ENCODE measurements at places on chromosomes 7 and 10. TPM values are rescaled to one million over a fixed set of nuclear protein-coding genes. Genes with fewer than 3 reads are reported as not detected.

GRCh38 chr7:4722960-4723630 is 41.0 kb downstream of the FOXK1 start:
- DNase-seq: no peak

DNA sequence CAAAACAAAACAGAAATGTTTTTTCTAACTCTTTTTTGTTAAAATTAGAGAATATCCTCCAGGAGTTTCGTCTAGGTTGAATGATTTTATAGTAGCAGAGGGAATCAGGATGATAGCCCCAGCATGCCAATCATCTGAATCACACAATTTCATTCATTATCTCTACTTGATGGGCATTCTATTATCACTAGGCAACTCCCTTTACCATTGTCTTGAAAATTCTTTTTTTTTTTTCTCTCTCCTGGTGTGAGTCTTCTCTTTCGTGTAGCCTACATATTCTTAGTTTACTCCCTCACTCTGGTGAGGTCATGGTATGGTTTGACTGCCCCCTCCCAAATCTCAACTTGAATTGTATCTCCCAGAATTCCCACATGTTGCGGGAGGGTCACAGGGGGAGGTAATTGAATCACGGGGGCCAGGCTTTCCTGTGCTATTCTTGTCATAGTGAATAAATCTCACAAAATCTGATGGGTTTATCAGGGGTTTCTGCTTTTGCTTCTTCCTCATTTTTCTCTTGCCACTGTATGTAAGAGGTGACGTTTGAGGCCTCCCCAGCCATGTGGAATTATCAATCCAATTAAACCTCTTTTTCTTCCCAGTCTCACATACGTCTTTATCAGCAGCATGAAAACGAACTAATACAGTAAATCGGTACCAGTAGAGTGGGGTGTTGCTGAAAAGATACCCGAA is 105.0 kb downstream of the OTUD1 start:
- DNase-seq: no peak

DNA sequence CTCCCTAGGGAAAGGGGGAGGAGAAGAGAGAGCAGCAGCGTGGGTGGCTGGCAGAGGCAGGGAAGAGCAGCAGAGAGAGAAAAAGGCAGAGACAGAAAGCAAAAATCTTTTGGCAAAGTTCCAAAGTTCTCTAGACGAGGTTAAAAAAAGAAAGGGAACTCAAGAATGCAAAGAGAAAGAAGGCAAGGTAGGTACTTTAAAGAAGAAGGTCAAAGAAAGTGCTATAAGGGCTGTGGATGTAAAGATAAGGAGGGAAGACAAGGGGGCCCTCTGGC is 20.2 kb upstream of the OPTN start:
- no peak for DNase-seq

DNA sequence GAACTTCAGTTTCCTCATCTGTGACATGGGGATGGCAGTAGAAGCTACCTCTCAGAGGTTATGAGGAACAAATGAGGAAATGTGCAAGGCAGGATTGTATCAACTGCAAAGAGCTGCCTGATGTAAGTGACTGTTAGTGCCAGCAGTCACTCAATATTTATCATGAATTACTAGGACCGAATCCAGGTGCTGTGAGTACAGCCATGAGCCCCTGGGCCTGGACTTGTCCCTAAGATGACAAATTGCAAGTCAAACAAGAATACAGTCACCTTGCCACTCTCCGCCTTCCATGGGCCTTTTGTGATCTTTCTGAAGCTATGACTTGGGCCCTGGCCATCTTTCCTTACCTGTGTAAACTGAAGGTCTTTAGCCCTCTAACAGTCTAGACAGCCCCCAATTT is 27.7 kb upstream of the TLX1 start:
- no peak for DNase-seq

DNA sequence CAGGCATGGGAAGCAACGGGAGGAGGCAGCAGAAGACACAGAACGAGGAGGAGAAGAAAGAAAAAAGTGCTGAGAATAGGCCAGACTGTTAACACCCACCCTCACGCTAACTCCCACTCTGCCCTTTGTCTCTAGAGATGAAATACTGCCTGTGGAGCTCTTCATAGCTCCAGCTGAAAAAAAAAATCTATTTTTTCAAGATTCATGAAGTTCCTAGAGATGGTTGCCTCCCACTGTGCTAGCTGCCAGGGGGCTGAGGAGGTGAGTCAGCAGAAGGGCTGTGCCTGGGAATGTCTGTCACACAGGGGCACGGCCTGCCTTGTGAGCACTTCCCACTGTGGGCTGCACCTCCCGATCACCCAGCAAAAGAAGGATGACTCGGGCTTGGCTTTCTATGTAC is 144.5 kb downstream of the RNF216 start:
- DNase-seq: no peak

GRCh38 chr7:105990141-105990540 is 27.1 kb downstream of the CDHR3 start:
- DNase-seq: no peak

Gene JAKMIP3
- polyA plus RNA-seq: 0.23 TPM

Gene ASB10
- polyA plus RNA-seq: not detected

Gene MET
- 36.2 TPM for polyA plus RNA-seq

- DNase-seq: no peak
These were observed 38.5 kb downstream of the MLLT10 start for GRCh38 chr10:21572578-21572977.

GRCh38 chr7:2029936-2030335 is 202.8 kb downstream of the MAD1L1 start:
- no peak for DNase-seq

DNA sequence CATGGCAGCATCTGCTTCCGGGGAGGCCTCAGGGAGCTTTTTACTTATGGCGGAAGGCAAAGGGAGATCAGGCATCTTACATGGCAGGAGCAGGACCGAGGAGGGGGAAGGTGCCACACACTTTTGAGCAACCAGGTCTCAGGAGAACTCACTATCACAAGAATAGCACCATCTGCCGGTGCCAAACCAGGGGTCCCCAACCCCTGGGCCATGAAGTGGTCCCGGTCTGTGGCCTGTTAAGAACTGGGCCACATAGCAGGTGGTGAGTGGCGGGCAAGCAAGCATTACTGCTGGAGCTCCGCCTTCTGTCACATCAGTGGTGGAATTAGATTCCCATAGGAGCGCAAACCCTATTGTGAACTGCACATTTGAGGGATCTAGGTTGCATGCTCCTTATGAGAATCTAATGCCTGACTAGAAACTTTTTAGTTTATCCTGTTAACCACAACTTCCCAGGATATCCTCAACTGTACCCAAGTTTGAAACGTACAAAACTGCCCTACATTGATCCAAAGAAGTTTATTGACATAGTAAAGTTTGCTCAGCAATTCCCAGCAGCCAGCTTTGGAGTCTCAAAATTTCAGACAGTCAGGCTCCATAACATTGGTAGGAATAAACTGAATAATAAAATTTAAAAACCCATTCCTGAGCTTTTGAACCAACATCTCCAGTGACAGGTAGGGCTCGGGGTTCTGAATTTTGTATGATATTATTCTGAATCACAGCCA is 228.4 kb upstream of the TAC1 start:
- no peak for DNase-seq

- DNase-seq: no peak
These were observed 10.9 kb upstream of the SNX8 start for GRCh38 chr7:2325162-2325561.

Gene CYP3A5
- polyA plus RNA-seq: 25.8 TPM

GRCh38 chr7:49703337-49703736 is 70.1 kb upstream of the VWC2 start:
- no peak for DNase-seq

Gene TMUB1
- 22.5 TPM for polyA plus RNA-seq

Gene MRLN
- polyA plus RNA-seq: 1.7 TPM

Gene DLX6
- polyA plus RNA-seq: not detected

GRCh38 chr10:112970021-112970420 is 20.0 kb downstream of the TCF7L2 start:
- no peak for DNase-seq

- no peak for DNase-seq
These were observed 517.1 kb upstream of the ANKRD30A start for GRCh38 chr10:36608251-36608650.

DNA sequence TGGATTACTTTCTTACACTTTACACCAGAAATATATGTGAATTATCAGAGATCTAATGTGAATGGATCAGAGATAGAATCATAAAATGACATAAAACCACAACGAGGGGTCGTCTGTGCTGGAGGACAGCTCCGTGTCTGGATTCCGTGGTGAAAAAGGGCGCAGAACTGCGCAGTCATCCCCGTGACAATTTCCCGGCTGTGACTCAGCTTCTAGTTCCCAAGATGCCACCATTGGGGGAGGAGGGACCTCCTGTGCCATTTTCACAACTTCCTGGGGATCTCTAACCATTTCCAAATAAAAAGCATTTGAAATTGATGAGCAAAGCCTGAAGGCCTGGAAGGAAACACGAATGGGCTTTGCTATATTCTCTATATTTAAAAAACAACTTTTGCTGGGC is 72.1 kb downstream of the PDGFA start:
- DNase-seq: no peak

DNA sequence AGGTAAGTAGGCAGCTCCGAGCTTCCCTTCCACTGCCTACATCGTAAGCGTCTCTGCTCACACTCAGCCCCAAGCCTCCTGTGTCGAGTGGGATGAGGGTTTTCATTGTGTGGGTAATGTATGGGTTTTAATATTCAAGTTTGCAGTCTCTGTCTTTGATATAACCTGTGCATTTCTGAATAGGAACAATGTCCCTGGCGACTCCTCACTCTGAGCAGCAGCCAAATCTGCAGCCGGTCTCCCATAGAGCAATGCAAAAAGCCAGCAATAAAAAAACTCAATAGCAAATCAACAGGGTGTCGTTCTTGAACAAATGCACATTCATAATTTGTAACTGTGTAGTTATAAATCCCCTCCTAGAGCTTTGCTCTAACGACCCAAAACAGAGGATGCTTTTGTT is 33.4 kb downstream of the PPP1R17 start:
- no peak for DNase-seq

DNA sequence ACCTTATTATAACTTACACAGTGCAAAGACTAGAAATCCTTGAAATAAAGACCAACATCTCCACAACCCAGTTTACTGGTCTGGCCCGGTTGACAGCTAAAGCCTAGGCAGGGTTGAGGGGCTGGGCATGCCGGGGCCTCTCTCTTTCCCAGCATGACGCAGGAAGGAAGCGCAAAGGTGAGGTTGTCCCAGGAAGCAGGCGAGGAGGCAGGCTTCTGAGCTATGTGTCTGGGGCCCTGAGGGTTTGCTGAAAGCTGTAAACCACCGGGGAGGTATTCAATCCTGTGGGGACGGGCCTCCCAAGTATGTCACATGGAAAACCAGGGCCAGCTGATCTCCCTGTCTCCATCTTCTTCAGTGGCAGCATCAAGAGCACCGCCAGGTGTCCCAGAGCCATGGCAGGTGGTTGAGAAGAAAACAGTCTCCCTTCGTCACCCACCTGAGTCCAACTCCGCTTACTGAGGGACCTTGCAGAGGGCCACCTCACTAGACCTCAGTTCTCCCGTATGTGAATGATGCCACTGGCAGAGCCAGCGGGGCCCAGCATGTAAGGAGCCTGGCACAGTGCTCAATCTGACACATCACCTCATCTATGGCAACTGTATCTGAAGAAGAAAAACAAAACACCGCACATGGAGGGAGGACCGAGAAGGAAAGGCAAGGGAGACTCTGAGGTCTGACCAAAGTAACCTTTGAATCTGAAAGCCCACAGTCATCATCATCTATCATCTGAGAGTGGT is 49.5 kb downstream of the FAM53B start:
- DNase-seq: no peak

DNA sequence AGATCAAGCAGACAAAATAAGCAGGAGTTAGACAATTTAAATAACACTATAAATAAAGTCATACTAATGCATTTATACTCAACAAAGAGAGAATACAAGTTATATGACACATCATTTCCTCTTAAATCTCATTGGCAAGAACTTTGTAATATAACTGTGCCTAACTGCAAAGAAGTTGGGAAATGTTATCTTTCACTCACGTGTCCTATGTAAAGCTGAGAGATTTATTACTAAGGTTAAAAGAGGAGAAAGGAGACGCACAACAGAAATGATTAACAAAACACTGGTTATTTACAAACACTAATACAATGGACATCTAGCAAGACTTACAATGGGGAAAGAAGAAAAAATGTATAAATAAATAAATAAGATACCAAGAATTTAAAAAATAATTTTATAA is 12.7 kb upstream of the TMEM273 start:
- DNase-seq: no peak

Gene DPYSL4
- polyA plus RNA-seq: 13.5 TPM

- no peak for DNase-seq
These were observed 482.6 kb downstream of the RPS24 start for GRCh38 chr10:78516236-78516635.

GRCh38 chr10:114075093-114075492 is 31.4 kb downstream of the ADRB1 start:
- no peak for DNase-seq

DNA sequence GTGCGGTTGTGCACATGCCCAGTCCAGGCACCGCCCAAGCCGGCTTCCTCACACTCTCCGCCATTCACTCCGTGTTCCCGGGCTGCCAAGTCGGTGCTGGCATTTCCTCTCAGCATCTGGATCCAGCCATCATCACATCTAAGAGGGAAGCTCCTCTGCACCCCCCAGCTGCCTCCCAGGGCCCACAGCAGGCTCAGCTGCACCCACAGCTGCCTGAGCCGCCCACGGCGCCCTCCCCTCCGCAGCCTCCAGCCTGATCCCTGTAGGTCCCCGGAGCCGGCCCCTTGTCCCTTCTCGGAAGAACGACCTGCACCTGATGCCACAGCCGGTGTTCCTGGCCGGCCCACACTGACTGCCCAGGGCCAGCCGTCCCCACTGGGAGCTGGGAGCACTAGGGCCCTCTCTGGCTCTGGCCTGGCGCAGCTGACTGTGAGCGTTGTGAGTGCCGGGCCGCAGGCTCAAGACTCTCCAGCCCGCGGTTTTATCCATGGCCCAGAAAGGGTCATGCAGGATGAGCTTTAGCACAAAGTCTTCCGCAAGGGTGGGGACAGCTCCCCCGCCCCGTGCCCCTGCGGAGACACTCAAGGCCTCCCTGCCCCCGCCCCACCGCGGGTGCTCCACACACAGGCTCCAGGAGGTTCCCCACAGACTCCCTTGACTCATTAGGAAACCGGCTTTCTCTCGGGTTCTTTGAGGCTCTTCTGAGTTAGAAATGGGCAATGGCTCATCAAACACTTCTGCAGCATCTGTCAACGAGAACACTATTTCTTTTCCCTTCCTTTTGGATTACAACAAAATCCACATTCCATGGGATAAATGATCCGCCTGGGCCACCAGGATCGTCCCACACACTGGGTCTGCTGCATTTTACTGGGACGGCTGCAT is 31.2 kb downstream of the CFAP46 start:
- no peak for DNase-seq

DNA sequence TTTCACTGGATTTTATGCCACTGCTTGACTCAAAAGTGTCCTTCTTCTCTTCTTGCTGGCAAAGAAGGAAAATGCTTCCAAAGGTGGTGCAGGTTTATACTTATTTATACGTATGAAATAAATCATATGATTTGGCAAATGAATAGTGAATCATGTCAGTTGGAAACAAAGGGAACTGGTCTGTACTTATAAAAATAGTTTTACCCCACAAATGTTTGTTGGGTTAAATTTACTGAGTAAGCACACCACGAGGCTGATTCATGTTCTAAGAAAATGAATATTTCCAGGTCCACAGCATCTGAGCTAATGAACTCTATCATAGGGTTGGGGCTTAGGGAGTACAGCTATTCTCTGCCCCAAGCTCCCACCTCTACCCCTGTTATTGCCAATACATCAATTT is 232.2 kb downstream of the TRIL start:
- no peak for DNase-seq

GRCh38 chr10:122020226-122020625 is 31.3 kb downstream of the TACC2 start:
- no peak for DNase-seq
